ENCODE measurements at places on chromosomes 3 and 15. TPM values are rescaled to one million over a fixed set of nuclear protein-coding genes. Genes with fewer than 3 reads are reported as not detected.

The SEMA6D gene
- total RNA-seq, result 7.0 TPM

- DNase-seq, result peak; percentile 100
These were observed at the start of gene IP6K1 for GRCh38 chr3:49786357-49787181. Gene IP6K1 (minus strand): TSS chr3:49786542. CDS start chr3:49748040, 38,502 bp downstream.

- no peak for DNase-seq
These were observed 279.7 kb upstream of the GOLGA6L4 start for GRCh38 chr15:83955806-83956265.

DNA sequence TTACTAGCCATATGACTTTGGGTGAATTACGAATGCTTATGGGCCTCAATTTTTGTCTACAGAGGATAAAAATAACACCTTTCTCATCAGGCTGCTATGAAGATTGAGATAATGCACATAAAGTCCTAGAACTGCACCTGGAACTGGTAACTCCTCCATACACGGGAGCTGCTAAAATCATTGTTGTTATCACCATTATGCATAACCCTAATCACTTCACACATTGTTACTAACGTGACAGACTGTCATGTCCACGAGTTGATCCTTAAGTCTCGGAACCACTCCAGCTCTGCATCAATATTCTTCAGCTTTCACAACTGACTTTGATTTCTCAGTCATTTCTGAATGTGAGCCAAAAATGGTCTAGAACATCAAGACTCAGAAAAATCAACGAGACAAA is 64.1 kb downstream of the RFTN1 start:
- DNase-seq, result no peak

DNA sequence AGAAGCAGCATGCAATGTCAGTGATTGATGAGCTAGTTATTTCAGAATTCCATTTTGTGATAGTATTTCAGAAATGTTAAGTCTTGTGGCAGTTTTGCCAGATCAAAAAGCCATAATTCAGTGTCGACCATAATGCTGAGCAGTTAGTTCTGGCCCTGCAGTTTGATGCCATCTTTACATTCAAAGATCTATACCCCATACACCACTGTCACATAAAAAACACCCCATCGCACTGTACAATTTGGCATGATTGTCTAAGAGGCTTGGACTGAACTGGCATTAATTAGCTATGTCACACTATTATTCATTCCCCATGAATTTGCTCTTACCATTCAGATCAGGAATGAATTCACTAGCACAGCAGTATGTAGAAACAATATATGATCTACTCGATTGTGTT is 127.7 kb upstream of the EPHA3 start:
- DNase-seq, result no peak

All from right cardiac atrium (tissue), 5 donors.